Astrocyte of the cerebellum (primary cell): ENCODE measurements at places on chromosomes 2 and 18.

DNA sequence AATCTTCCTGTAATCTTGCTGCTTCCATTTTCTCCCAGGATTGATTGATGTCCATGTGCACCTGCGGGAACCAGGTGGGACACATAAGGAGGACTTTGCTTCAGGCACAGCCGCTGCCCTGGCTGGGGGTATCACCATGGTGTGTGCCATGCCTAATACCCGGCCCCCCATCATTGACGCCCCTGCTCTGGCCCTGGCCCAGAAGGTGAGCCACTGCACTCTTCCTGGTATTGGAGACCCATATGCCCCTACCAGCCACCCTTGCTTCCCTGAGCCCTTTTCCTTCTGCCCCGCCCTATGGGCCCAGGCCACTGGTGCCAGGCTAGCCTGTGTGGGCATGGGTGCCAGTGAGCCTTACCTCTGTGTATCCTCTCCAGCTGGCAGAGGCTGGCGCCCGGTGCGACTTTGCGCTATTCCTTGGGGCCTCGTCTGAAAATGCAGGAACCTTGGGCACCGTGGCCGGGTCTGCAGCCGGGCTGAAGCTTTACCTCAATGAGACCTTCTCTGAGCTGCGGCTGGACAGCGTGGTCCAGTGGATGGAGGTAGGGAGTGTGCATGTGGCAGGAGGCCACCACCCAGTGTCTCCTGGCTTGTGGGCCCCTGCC lies 20.3 kb downstream of the CAD start:
- no peak for DNase-seq

DNA sequence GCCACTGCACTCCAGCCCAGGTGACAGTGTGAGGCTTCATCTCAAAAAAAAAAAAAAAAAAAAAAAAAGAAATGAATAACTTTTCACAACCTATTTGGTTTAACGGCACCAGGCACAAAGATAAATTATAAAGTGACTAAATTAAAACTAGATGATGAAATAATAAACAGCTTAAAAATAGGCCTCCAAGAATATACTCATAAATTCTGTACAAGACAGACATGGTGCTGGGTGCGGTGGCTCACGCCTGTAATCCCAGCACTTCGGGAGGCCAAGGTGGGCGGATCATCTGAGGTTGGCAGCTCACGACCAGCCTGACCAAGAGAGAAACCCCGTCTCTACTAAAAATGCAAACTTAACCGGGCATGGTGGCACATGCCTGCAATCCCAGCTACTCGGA lies 19.7 kb downstream of the USP34 start:
- no peak for DNase-seq

DNA sequence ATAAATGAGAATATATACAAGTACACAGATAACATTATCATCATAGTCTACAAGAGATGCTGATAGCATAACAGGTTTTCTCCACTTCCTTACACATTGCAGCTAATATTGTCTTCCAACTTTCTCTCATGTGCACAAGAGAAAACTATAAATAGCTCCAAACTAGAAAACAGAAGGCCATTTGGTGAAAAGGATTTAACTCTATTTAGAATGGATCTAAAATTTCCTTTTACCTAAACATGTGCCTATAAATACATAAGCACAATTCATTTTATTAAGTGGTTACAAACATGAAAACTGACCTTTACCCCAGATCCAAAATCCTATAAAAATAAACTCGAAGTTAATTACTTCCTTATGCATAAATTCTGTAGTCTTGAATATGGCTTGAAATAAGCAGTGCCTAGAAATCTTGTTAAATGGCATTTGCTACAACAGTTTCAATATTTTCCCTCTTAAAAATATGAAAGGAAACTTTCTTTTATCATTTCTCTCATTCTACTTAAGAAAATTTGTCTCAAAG lies 41.6 kb downstream of the SLC25A12 start:
- no peak for DNase-seq

GRCh38 chr2:148957023-148957422 lies 81.5 kb upstream of the LYPD6B start:
- DNase-seq: no peak

DNA sequence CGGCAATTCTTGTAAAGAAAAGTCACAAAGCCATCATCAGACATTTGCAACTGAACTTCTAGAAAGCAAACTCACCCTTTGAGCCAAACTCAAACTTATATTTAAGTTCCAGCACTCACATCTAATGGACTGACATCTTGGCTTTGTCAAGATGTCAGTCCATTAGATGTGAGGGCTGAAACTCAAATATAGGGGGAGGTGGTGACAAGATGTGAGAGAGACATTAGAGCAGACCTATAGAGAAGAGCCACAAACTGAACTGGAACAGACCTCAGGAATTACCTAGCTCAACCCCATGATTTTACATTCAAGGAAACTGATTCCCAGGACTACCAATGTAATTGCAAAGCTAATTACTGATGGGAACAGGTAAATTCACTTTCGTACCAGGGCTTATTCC lies 543.8 kb downstream of the TNS1 start:
- DNase-seq: no peak
